ENCODE measurements at places on chromosomes 1 and 21. TPM values are rescaled to one million over a fixed set of nuclear protein-coding genes. Genes with fewer than 3 reads are reported as not detected.

The DIO1 gene
- total RNA-seq = not detected

The TSPAN2 gene
- 5.0 TPM for total RNA-seq

The EEIG2 gene
- total RNA-seq = 14.3 TPM

The FAM3B gene
- not detected for total RNA-seq

The VHLL gene
- total RNA-seq = not detected

The LMX1A gene
- total RNA-seq = not detected

The KCNJ10 gene
- not detected for total RNA-seq

The OR2AK2 gene
- total RNA-seq = not detected
